ENCODE measurements at places on chromosomes 1 and 21.
A peak's percentile ranks its signal among the peaks of the same experiment; 100 is the strongest.

DNA sequence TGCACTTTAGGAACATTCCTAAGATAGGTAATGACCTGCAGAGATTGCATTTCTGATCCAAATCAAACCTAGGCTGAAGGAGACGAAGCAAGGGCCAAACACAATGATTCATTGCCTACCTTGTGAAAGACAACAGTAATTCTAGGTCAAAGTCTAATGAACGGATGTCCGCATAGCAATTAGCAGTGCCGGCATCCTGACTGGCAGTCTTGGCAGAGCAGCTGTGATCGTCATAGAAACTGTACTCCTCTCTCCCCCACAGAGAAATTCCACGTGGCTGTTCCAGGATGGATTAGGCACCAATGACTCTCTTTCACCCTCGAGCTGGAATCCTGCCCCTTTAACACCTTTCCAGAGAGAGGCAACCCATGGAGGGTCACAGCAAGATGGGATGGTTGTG is 28.9 kb upstream of the VAV3 start:
- no peak for DNase-seq

DNA sequence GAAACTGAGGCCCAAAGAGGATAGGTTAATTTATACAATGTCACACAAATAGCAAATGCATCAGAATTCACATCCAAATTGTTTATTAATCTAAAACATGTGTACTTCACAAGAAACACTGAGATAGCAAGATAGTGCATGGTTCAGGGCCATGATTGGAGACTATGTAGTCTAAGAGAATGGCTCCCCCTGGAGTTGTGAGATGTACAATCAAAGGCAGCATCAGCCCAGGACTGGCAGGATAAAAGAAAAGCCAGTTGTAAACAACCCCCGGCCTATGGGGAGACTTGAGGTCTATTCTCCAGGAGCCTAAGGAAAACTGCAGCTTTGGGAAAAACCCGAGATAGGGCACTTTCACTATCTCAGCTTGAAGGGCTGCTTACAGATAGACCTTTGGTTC is 511.0 kb downstream of the OMA1 start:
- no peak for DNase-seq

GRCh38 chr21:46168659-46169386 is 13.4 kb upstream of the FTCD start:
- DNase-seq: no peak

GRCh38 chr1:2585318-2586092 is 1.1 kb upstream of the PRXL2B start:
- DNase-seq: peak; percentile 75

DNA sequence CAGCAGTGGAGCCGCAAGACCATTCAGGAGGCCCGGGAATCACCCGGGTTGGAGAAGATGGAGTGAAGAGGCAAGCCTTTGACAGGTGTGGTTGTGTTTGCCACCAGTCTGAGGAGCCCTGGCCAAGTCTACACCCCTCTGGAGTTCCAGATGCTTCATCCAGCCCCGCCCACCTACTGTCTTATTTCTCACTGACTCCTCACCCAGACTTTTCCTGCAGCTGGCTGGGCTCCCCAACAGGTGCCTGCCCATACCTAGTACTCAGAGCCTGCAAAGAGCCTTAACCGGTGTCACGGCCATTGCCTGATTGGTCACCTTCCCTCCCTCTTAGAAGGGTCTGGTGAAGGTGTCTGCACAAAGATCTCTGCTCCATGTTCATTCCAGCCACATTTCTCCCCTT is 16.0 kb downstream of the SLC9A1 start:
- DNase-seq: no peak

- DNase-seq: peak; percentile 54
These were observed 98.0 kb upstream of the C1orf105 start for GRCh38 chr1:172322219-172323061.

DNA sequence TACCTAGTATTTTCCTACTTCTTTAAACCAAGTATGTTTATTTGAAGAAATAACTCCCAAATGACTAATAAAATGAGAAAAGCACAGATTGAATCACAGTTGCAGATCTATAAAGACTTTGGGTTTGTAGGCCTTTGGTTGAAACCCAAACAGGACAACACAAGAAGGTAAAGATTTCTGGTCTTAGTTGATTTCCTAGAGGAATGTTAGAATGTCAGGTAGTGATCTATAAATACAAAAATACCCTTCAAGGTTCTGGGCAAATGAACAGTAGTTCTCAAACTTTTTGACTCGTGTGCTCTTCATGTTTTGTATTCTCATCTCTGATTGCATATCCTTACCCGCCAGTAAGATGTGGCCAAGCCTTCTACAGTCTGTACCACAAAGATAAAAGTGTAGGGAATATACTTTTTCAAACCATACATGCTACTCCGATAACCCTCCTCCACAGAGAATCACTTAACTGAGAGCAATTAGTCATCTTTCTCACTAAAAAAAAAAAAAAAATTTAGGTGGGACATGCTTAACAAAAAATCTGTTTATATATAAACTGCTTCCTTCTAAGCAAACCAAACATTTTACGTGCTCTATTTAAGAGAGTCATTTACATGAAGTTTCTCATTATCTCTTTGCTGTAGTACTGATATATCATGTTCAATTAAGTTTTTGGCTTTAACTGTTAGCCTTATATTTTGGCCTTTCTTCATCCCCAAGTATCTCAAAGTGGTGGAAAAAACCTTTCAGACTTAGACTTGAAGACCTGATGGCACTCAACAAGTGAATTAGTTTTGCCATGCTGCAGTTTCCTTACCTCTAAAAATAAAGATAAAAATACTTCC is 36.0 kb downstream of the CNIH4 start:
- no peak for DNase-seq

DNA sequence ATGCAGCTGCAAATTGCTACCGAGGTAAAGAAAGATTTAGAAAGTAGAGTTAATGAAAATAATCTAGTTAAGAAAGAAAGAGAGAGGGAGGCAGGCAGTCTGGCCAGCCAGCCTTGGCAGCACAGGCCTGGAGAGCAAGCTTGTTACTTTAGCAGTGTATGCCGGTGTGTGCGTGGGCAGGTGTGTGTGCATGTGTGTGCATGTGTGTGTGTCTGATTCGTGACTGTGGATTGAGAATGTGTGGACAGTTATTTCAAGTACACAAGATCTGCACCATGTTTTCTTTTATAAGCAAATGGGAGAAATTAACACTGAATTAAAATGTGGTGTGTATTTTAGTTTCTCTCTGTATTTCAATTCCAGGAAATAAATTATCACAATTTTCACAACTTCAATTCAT is 211.6 kb downstream of the DSCAM start:
- DNase-seq: no peak

- no peak for DNase-seq
These were observed 7.0 kb downstream of the S100A10 start for GRCh38 chr1:151986501-151987190.

GRCh38 chr1:12409681-12410080 is 179.9 kb downstream of the VPS13D start:
- no peak for DNase-seq

- DNase-seq: peak; percentile 67
These were observed at the start of gene STUM for GRCh38 chr1:226548256-226549093. Gene STUM (plus strand): TSS chr1:226548764. CDS start chr1:226548905, 141 bp downstream.

GRCh38 chr1:56156971-56157876 is 422.1 kb downstream of the PLPP3 start:
- DNase-seq: no peak

- no peak for DNase-seq
These were observed 11.3 kb downstream of the LIX1L start for GRCh38 chr1:145946477-145946986.

GRCh38 chr1:219379691-219380090 is 206.0 kb downstream of the LYPLAL1 start:
- DNase-seq: no peak

DNA sequence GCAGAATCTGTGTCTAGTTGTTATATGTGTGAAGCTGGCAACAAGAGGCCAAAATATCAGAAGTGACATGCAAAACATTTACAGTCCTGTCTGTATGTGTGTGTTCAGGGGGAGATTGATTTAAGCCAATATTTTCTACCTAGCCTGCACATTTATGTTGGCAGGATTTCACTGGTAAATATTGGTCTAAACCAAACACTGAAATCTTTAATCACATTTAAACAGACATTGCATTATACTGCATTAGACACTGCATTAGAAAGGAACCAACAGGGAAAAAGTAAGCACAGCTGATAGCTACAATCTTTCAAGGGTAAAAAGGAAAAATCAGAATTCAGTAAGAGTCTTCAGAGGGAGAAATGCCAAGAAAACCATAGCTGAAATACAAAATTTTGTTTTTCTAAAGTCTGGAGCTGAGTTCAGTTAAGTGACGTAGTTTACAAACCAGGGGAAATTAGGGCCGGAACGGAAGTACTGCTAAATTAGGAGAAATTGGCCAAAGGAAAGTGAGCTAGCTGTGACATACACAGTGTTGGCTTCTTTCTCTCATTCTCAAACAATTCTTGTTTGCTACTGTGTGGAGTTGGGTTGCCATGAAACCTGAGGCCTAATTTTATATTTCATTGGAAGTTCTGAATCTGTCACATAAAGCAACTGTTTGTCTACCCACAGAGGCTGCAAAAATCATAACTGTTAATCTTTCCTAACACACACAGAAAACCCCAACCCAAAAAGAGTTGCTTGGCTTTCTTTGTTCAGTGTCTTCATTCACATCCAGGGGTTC is 217.3 kb upstream of the SGIP1 start:
- peak; percentile 67 for DNase-seq

DNA sequence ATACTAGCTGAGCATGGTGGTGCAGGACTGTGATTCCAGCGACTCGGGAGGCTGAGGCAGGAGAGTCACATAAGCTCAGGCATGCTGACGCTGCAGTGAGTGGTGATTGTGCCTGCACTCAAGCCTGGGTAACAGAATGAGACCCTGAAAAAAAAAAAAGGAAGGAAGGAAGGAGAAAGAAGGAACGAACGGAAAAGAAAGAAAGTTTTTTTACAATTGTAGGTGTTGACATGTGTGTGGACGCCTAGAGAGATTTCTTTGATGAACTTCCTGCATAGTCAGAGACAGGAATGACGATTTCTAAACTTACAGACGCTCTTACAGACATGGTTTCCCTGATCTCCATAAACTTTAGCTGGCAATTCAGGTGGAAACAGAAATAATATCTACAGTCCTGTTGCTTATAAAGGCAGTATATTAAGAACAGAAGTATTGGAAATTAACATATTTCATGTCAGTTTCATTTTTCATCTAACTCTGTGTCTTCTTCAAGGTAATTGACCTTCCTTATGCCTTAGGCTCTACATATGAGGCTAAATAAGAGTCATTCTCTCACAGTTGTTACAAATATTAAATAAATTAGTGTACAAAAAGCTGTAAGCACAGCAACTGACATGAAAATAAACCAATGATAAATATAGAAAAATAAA is 4.1 kb downstream of the SAMSN1 start:
- DNase-seq: no peak

GRCh38 chr1:87242445-87243185 is 86.1 kb upstream of the LMO4 start:
- no peak for DNase-seq

GRCh38 chr1:179714623-179715022 is 28.5 kb upstream of the FAM163A start:
- DNase-seq: no peak

GRCh38 chr1:48676822-48677221 is 99.9 kb downstream of the BEND5 start:
- DNase-seq: no peak

GRCh38 chr21:16851054-16851453 is 661.8 kb upstream of the CXADR start:
- DNase-seq: no peak

- no peak for DNase-seq
These were observed 65.6 kb upstream of the PLA2G4A start for GRCh38 chr1:186763107-186763506.

DNA sequence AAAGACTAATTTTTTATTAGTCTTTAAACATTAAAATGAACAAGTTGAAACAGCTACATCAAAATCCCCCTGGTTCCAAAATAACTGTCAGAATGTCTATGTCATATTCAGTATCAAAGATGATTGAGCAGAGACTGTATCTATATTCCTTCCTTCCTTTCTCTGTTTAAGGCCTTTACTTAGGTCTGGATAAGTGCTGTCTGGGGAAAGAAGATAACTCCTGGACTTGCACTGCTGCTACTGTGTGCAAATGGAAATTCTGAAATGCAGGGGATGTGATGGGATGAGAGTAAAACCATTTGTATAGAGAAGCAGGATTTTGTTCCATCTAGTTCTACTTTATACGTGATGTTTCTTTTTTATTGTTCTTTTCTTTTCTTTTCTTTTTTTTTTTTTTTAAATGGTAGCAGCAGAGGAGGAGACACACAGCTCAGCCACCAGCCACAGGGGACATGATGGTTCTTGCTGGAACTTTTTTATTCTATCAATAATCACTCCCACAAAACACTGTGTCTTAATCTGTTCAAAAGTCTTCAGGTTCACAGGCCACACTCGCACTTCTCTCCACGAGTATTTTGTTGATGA is 33.6 kb upstream of the FOXE3 start:
- DNase-seq: no peak

GRCh38 chr1:93959413-93959812 is 50.2 kb upstream of the GCLM start:
- no peak for DNase-seq

- no peak for DNase-seq
These were observed 3.0 kb upstream of the SMPDL3B start for GRCh38 chr1:27931759-27932158.

DNA sequence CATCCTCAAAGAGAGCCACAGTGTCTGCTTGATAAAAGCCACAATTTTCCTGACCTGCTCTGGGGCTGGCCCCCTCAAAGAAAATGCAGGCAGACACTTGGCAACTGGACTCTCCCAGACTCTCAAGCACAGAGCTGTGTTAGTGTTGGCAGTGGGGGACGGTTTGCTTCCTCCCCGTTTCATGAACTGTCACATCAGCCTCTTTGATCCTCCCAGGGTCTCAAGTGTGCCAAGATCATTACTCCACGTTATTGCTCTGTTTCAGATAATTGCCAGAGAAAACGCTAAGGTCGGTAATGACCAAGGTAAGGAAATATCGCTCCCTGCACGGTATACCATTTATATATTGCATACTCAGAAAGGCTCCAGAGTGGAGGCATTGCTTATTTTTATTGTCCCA is 138.8 kb downstream of the NTMT2 start:
- DNase-seq: no peak

DNA sequence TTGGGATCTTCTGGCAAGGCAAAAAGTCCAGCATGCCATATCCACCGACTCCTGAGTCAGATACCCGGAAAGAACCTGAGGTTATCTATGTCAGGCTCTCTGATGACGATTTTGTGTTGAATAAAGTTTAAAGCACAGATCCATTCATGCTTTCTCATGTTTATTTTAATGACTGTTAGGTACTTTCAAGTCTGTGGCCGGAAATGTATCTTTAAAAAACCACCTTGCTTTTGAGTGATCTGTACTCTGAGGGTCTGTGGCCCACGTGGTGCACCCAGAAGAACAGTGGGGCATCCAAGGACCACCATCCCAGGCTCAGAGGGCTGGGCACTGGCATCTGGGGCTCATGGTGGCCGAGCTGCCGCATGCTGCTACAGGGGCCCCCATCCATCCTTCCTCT is 30.1 kb upstream of the VASH2 start:
- no peak for DNase-seq

DNA sequence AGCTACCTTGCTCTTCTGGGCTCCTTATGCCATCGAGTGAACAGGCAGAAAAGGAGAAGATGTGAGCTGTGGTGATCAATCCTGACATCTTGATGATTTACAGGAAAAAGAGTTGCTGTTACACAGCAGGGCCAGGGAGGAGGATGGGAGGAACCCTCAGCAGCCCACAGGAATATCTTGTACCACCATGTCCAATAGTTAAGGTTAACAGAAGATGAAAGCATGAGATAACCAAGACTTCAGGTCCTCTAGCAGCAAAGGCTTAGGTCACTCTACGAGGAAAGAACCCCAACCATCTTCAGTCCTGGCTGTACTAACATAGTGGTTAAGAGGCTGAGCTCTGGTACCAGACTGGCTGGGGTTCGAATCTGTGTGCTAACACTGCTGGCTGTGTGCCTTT is 12.1 kb upstream of the SELENBP1 start:
- DNase-seq: no peak

Data from lung (tissue), 17 donors.